ENCODE measurements at places on chromosomes 7 and 10.
A peak's percentile ranks its signal among the peaks of the same experiment; 100 is the strongest.

GRCh38 chr10:110045772-110046171 lies 38.0 kb downstream of the ADD3 start:
- DNase-seq = no peak

DNA sequence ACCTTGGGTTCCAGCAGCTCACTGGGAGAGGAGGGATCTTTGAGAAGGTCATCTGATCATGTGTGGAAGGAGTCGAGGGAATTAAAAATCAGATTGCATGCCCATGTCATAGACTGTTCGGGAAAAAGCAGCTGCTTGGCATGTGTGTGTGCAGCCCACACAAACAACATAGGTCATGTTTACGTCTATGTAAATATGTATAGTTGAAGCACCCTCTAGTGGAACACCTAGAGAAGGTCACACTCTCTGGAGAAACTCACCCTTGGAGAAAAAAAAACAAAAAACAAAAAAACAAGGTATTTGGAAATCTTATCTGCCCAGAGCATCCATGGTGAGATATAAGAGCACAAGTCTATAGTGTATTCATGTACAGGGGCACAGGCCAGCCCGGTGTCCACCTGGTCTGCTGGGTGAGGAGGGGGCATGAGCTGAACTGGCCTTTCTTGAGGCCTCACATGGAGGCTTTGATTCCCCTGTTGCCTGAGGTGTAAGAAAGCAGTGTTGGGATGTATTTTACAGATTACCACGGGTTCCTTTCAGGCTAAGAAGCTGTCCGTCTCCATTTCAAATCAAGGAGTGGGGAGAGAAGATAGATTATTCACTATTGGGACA lies 98.0 kb downstream of the NPY start:
- DNase-seq = peak; percentile 3

DNA sequence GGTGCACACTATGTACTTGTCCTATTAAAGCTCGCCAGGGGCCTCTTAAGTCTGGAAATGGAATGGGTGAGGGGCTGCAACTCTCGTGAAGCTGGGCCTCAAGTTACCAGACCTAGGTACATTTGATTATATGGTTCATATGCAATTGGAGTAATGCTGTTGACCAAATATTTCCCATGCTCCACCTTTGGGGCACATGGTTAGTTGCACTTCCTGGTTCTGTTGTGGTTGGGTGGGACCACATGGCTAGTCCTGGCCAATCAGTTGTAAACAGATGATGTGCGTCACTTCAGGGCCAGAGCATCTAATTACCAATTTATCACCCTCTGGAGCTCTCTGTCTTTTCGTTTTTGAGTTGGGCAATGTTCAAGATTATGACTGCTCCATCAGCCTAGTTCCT lies 39.5 kb upstream of the OPN4 start:
- DNase-seq = no peak

DNA sequence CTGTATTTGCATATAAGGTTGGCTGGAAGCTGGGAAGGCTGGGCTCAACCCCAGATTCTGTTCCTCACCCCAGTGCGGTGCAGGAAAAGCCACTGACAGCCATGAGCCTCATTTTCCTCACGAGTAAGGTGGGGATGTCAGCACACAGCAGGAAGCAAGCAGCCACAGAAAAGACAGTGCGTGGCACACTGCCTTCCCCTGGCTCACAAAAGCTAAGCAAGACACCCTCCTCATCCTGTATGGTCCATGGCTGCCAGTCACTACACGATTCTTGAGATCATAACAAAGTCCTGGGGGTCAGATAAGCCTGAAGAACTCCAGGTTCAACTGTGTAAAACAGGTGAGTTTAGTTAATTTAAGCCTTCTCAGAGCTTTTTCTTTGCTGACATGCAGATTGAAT lies 28.9 kb upstream of the DDC start:
- no peak for DNase-seq

DNA sequence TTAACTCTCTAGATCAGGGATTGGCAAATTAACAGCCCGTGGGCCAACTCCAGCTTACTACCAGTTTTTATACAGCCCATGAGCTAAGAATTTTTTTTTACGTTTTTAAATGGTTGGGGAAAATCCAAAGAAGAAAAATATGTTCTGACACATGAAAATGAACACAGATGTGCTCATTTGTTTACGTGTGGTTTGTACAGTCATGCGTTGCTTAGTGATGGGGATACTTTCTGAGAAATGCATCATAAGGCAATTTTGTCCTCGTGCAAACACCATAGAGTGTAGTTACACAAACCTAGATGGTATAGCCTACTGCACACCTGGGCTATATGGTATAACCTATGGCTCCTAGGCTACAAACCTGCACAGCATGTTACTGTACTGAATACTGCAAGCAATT lies 8.3 kb upstream of the SMKR1 start:
- DNase-seq = peak; percentile 94

GRCh38 chr7:99128076-99128950 lies 15.6 kb downstream of the SMURF1 start:
- no peak for DNase-seq

- no peak for DNase-seq
These were observed 90.3 kb downstream of the CPEB3 start for GRCh38 chr10:92200564-92200963.

- DNase-seq = no peak
These were observed 33.5 kb upstream of the TARP start for GRCh38 chr7:38306914-38307313.

DNA sequence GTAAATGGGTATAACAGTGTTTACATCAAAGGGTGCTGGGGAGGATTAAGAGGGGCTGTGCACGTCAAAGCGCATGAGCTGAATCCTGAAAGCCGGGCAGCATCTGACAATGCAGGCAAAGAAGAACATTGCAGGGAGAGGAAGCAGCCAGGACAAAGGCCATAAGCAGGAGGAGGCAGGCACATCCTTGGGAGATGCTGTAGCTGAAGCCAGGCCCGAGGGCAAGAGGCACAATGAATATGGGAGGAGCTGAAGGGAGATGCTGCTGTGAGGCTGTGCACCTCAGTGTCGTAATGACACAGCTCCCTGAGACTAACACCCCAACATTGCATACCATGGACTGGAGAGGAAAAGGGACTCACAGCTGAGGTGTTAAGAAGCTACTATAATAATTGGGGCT lies 129.2 kb downstream of the BTAF1 start:
- no peak for DNase-seq

GRCh38 chr10:3720228-3721019 lies 64.6 kb downstream of the KLF6 start:
- DNase-seq = peak; percentile 3

DNA sequence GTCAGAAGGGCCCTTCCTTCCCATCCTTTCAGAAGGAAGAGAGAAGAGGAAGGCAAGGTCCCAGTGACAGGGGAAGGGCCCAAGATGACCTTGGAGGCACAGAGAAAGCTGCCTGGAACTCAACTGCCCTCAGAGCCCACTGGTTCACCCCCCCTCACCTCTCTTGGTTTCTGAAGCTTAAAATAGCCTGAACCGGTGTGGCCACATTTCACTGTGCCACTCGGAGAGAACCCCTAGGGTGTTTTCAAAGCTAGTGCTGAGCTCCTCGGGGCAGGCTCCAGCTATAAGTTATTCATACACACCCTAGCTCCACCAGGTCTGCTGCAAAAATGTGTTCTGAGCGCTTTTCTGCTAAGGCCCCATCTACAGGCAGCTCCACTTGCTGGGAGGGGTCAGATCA lies 60.9 kb upstream of the ADRB1 start:
- DNase-seq = no peak

- DNase-seq = peak; percentile 55
These were observed 26.3 kb downstream of the SAMD8 start for GRCh38 chr10:75137533-75138438.

DNA sequence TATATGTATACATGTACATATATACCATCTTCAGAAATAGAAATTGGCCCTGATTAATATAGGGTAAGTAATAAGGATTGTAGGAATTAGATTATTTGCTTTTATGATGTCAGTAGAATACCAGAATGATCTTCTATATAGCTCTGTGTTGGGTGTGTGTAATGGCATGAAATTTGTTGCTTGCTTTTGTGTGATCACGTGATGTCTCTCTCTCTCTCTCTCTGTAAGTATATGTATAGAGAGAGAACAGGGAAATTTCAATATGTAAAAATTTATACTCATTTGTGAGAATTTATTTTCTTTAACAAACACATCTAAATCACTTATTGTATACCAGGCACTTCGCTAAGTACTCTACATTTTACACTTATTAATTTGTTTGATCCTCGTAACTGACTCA lies 272.7 kb downstream of the BICC1 start:
- DNase-seq = no peak

- DNase-seq = no peak
These were observed 18.2 kb upstream of the HECTD2 start for GRCh38 chr10:91391920-91392319.

GRCh38 chr10:82477776-82478175 lies 602.8 kb downstream of the NRG3 start:
- no peak for DNase-seq

DNA sequence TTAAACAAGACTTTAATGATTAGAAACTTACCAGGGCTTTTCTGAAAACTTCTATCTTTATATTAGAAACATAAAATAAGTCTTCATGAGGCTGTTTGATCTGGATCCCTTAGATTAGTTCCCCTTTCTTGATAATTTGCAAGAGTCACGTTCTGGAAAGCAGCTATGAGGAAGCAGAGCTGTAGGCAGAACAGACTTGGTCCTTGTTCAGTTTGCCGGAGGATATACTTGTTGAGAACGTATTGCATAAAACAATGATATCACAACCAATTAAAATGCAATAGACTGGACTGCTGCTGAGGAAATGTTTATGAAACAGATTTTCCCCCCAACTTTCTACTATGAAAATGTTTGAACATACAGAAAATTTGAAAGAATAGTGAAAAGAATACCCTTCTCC lies 2.8 kb downstream of the SAMD9L start:
- peak; percentile 19 for DNase-seq

DNA sequence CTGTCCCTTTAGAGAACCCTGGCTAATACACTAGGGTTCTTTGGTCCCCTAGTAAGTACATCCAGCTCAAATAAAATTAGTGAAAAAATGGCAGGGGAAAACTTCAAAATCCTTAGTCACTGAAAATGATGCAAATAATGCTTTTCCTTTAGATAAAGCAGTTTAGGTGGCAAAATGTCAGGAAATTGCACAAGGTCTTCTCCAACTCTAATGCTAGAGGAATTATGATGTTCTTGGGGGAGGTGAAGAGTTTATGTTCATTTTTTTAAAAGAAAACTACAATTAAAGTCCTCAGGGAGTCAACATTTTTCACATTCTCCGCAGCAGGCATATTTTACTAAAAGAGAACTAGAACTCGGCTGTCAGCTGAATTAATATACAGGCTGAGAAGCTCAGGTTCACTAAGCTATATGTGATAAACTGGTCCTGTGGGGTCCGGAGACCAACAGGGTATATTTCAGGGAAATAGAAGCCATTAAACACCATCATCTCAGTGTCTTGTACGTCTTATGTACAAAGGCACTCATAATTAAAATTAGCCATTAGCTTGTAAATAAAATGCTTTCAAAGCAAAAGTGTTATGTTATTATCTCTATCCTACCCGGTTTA lies 1164.7 kb upstream of the AUTS2 start:
- DNase-seq = no peak

GRCh38 chr7:43879477-43879876 lies 10.2 kb upstream of the MRPS24 start:
- peak; percentile 85 for DNase-seq

- no peak for DNase-seq
These were observed 12.2 kb upstream of the CAV1 start for GRCh38 chr7:116512520-116513188.

- DNase-seq = no peak
These were observed 20.8 kb downstream of the EPC1 start for GRCh38 chr10:32326119-32326518.
